ENCODE measurements at places on chromosomes 1 and 21. TPM values are rescaled to one million over a fixed set of nuclear protein-coding genes. Genes with fewer than 3 reads are reported as not detected.

Gene XCL1
- total RNA-seq: not detected

Gene PTGFR
- 2.7 TPM for total RNA-seq

Gene GBP4
- 4.3 TPM for total RNA-seq

Gene RGS13
- total RNA-seq: 4.3 TPM

Gene DCDC2B
- total RNA-seq: not detected

Gene CFHR2
- total RNA-seq: not detected

Gene OR2L13
- not detected for total RNA-seq

Gene ADAMTSL4
- total RNA-seq: 55.5 TPM

Gene KCNAB2
- total RNA-seq: 13.8 TPM

Gene LPGAT1
- 70.2 TPM for total RNA-seq

Gene OPRD1
- 0.13 TPM for total RNA-seq

Gene CD5L
- total RNA-seq: 1.2 TPM

Gene PADI1
- not detected for total RNA-seq

Gene TRIM33
- total RNA-seq: 30.0 TPM

Gene CELA2B
- total RNA-seq: not detected

Gene TNFSF18
- not detected for total RNA-seq
